Lower lobe of right lung (tissue), 2 donors: ENCODE measurements at places on chromosomes 12 and 14. TPM values are rescaled to one million over a fixed set of nuclear protein-coding genes. Genes with fewer than 3 reads are reported as not detected.

- no peaks in the 10 kb centered on the region for H3K4me1 ChIP-seq
These were observed 302.5 kb downstream of the ITPR2 start for GRCh38 chr12:26530461-26530860.

- H3K4me3 ChIP-seq = no peak overlapping the region
- no peaks in the 10 kb centered on the region for H3K36me3 ChIP-seq
- no peak overlapping the region for H3K27ac ChIP-seq
- no peaks in the 10 kb centered on the region for H3K27me3 ChIP-seq
- no peaks in the 10 kb centered on the region for H3K4me1 ChIP-seq
These were observed 71.7 kb downstream of the CMAS start for GRCh38 chr12:22117563-22118237.

- no peaks in the 10 kb centered on the region for H3K27me3 ChIP-seq
- H3K4me3 ChIP-seq = no peak overlapping the region
- no peak overlapping the region for H3K27ac ChIP-seq
- no peaks in the 10 kb centered on the region for H3K36me3 ChIP-seq
- peaks cover 11% of the 10 kb centered on the region for H3K4me1 ChIP-seq
These were observed 74.9 kb downstream of the SPTB start for GRCh38 chr14:64804754-64805260.

DNA sequence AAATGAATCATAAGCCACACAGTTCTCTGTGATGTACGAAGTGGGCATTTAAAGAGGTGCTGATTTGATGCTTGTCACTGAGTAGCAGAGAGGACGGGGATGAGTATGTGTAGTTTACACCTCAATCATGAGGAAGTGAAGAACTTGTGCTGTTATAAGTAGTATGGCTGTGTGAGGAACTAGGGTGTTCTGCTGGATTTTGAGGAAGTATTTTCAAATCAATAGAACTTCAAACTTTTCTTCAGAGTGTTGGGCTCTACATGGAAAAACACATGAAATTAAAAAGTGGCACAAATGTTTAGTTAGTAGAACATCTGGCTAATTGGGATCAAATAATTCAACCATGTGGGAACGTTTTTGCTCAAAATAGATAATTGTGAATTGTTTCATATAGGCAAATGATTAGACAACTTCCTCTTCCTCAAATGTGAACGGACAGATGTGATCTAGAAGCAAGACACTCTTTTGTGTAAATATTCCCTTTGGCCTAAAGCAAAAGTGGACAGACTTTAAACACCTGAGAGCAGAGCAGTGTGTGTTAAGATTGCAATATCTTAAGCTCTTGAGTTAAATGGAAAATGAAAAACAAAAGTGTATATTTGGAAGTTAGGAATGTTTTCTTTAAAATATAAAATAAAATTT, 168.5 kb downstream of the NAV3 start:
- no peak for DNase-seq
- H3K4me1 ChIP-seq = no peaks in the 10 kb centered on the region
- H3K27ac ChIP-seq = no peak overlapping the region
- no peaks in the 10 kb centered on the region for H3K27me3 ChIP-seq

DNA sequence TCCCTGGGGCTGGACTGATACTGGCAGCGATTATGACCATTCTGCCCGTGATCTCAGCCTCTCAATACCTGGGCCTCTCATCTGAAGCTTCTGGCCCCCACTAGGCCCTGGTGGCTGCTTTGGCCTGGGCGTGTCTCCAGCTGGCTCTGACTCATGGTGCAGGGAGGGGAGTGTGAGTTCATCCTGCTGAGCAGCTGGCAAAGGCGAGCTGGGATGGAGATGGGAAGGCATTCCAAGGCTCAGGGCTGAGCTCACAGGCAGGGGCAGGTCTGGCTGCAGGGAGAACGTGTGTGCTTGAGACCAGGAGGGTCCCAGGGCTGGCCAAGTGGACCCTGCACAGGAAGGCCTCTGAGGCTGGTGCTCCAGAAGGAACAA, 221.8 kb downstream of the TMEM121 start:
- H3K4me3 ChIP-seq = no peak overlapping the region
- H3K4me1 ChIP-seq = no peaks in the 10 kb centered on the region
- H3K27me3 ChIP-seq = no peaks in the 10 kb centered on the region
- peak; percentile 23 for DNase-seq
- no peaks in the 10 kb centered on the region for H3K36me3 ChIP-seq

- H3K27me3 ChIP-seq = no peaks in the 10 kb centered on the region
- H3K27ac ChIP-seq = peak overlapping the region; percentile 31
- DNase-seq = no peak
- H3K4me3 ChIP-seq = no peak overlapping the region
- H3K36me3 ChIP-seq = peaks cover 81% of the 10 kb centered on the region
- peaks cover 15% of the 10 kb centered on the region for H3K4me1 ChIP-seq
These were observed 5.2 kb upstream of the ACADS start for GRCh38 chr12:120720234-120720986.

DNA sequence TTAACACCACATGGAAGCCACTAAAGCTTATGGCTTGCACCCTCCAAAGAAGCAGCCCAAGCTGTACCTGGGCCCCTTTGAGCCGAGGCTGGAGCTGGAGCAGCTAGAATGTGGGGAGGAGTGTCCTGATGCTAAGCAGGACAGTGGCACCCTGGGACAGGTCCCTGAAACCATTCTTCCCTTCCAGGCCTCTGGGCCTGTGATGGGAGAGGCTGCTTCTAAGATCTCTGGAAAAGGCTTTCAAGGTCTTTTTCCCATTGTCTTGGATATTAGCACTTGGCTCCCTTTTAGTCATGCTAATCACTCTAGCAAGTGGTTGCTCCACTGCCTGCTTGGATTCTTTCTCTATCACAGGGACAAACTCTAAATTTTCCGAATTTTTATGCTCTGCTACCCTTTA, 40.9 kb downstream of the OSBPL8 start:
- H3K36me3 ChIP-seq = no peaks in the 10 kb centered on the region
- no peak overlapping the region for H3K4me3 ChIP-seq
- DNase-seq = no peak

GRCh38 chr14:92577321-92577742, 63.8 kb downstream of the RIN3 start:
- no peaks in the 10 kb centered on the region for H3K4me1 ChIP-seq
- H3K4me3 ChIP-seq = no peak overlapping the region
- DNase-seq = no peak
- no peaks in the 10 kb centered on the region for H3K27me3 ChIP-seq
- peaks cover 40% of the 10 kb centered on the region for H3K36me3 ChIP-seq

DNA sequence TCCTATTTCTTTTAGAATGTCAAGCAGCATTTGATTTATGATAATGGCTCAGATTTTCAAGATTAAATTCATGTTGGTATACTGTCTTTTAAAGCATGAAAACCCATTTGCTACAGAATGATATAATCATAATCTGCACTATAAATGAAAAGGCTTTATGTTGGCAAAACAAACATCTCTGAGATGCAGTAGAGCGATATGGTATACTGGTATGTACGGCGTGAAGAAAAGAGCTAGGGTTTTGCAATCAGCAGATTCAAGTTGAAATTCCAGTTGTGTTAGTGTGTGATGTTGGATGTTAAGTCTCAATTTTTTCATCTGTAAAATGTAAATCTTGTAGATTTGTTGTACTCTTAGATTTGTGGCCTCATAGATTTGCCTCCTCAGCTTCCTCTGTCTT, 53.2 kb upstream of the DYRK2 start:
- DNase-seq = no peak
- no peaks in the 10 kb centered on the region for H3K36me3 ChIP-seq
- no peak overlapping the region for H3K4me3 ChIP-seq
- no peaks in the 10 kb centered on the region for H3K27me3 ChIP-seq
- H3K27ac ChIP-seq = no peak overlapping the region

GRCh38 chr14:105505101-105505500, 14.1 kb downstream of the TEDC1 start:
- DNase-seq = no peak
- H3K27me3 ChIP-seq = peaks cover 29% of the 10 kb centered on the region
- H3K4me3 ChIP-seq = no peak overlapping the region
- H3K27ac ChIP-seq = no peak overlapping the region

DNA sequence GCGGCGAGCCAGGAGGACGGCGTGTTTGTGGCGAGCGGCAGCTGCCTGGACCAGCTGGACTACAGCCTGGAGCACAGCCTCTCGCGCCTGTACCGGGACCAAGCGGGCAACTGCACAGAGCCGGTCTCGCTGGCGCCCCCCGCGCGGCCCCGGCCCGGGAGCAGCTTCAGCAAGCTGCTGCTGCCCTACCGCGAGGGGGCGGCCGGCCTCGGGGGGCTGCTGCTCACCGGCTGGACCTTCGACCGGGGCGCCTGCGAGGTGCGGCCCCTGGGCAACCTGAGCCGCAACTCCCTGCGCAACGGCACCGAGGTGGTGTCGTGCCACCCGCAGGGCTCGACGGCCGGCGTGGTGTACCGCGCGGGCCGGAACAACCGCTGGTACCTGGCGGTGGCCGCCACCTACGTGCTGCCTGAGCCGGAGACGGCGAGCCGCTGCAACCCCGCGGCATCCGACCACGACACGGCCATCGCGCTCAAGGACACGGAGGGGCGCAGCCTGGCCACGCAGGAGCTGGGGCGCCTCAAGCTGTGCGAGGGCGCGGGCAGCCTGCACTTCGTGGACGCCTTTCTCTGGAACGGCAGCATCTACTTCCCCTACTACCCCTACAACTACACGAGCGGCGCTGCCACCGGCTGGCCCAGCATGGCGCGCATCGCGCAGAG, 873 bp downstream of the PLXNC1 start:
- peak overlapping the region; percentile 66 for H3K4me3 ChIP-seq
- peak; percentile 71 for DNase-seq
- H3K27me3 ChIP-seq = peaks cover 19% of the 10 kb centered on the region
- peaks cover 45% of the 10 kb centered on the region for H3K4me1 ChIP-seq

GRCh38 chr12:83559650-83560049, 872.9 kb downstream of the TMTC2 start:
- H3K27ac ChIP-seq = no peak overlapping the region
- no peak for DNase-seq
- H3K27me3 ChIP-seq = no peaks in the 10 kb centered on the region
- no peaks in the 10 kb centered on the region for H3K36me3 ChIP-seq
- H3K4me3 ChIP-seq = no peak overlapping the region

GRCh38 chr14:65877624-65878023, 465.1 kb downstream of the FUT8 start:
- H3K4me1 ChIP-seq = no peaks in the 10 kb centered on the region
- no peak for DNase-seq
- H3K4me3 ChIP-seq = no peak overlapping the region
- no peaks in the 10 kb centered on the region for H3K27me3 ChIP-seq
- H3K36me3 ChIP-seq = no peaks in the 10 kb centered on the region

DNA sequence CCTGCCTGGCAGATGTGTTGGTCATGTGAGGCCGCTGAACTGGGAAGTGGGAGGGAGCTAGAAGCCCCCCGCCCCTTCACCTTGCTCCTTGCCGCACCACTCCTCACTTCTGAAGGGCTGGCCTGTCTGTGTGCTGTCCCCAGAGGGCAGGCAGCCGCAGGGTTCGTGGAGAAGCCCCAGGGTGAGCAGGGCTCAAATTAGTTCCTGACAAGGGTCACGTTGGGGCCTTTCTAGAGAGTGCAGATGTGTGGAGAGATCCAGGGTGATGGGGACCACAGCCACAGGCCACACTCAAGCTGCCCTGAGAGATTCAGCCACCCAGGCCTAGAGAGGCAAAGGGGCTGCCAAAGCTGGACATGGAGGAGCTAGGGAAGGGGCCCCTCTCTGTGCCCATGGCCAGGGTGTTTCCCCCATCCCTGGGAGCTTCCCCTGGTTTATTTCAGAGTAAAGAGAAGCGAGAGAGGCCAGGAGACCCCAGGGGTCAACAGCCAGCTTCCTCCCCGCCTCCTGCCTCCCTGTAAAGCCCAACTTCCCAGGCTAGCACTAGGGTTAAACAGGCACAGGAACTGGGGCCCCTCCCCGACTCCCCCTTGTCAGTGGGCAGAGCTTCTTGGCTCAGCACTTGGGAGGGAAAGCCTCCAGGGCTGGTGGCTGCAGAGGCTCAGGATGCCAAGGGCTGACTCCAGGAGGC, 16.2 kb downstream of the SLC25A29 start:
- H3K27ac ChIP-seq = no peak overlapping the region
- H3K4me1 ChIP-seq = peaks cover 5% of the 10 kb centered on the region
- no peaks in the 10 kb centered on the region for H3K27me3 ChIP-seq
- peaks cover 31% of the 10 kb centered on the region for H3K36me3 ChIP-seq
- H3K4me3 ChIP-seq = no peak overlapping the region

DNA sequence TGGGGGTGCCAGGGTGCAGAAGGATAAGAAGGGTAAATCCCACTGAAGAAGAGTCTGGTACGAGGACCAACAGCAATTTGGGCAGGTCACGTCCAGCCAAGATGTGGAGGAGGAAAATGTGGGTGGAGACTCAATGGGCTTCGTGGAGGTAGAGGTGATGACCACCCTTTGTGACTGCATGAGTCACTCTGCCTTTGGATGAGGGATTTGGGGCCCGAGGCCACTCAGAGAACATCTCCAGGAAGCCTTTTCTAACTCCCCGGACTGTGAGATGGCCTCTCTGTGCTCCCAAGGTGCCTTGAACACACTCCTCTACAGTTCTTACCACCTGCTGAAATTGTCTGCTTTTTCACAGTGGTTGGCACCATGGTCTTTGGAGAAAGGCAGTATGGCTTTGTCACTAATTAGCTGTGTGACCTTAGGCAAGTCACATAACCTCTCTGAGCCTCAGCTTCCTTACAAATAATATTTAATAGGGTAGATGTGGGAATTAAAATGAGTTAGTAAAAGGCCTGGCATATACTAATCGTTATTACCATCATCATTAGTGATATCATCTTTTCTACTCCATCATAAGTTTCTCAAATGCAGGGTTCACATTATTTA, 67.0 kb upstream of the ARHGAP5 start:
- no peak for DNase-seq
- H3K4me3 ChIP-seq = no peak overlapping the region
- no peaks in the 10 kb centered on the region for H3K27me3 ChIP-seq
- H3K4me1 ChIP-seq = no peaks in the 10 kb centered on the region
- H3K36me3 ChIP-seq = no peaks in the 10 kb centered on the region
- H3K27ac ChIP-seq = no peak overlapping the region

DNA sequence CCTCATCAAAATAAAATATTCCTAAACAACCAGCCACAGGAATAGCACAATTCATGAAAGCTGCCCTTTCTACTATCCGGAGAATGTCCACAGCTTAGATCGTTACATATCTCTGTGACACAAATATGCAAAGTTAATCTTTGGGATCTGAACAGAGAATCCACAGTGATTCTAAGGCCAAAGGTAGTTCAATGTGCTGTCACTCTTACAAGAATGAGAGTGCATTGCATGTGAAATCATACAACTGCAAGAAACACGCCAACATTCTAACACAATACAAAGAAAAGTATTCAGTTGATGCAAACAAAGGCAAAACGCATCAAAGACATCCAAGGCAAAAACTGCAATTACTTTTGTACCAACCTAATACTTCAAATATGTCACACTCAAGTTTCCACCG, 60.4 kb downstream of the KSR2 start:
- no peak overlapping the region for H3K27ac ChIP-seq
- H3K4me1 ChIP-seq = no peaks in the 10 kb centered on the region
- no peak overlapping the region for H3K4me3 ChIP-seq
- H3K36me3 ChIP-seq = no peaks in the 10 kb centered on the region
- no peaks in the 10 kb centered on the region for H3K27me3 ChIP-seq

GRCh38 chr12:115763982-115764621, 513.4 kb downstream of the MED13L start:
- no peaks in the 10 kb centered on the region for H3K36me3 ChIP-seq
- DNase-seq = no peak
- no peaks in the 10 kb centered on the region for H3K27me3 ChIP-seq
- no peak overlapping the region for H3K27ac ChIP-seq

Gene FAM181A
- 6.4 TPM for total RNA-seq

Gene RASSF8
- 62.1 TPM for total RNA-seq

Gene IL26
- not detected for total RNA-seq

Gene RHNO1
- 12.8 TPM for total RNA-seq

Gene ANO6
- 64.1 TPM for total RNA-seq

Gene FGD4
- 55.6 TPM for total RNA-seq

Gene NFE2
- 13.5 TPM for total RNA-seq

Gene KRT4
- total RNA-seq = 6.4 TPM

Gene SERPINA10
- total RNA-seq = not detected

Gene NXPH4
- total RNA-seq = not detected

Gene ANO2
- 22.2 TPM for total RNA-seq

Gene CAPS2
- 12.1 TPM for total RNA-seq

Gene TPPP2
- total RNA-seq = not detected

Gene MYL2
- total RNA-seq = not detected

Gene RASAL1
- 0.41 TPM for total RNA-seq
